ENCODE measurements at places on chromosomes 5 and 9. TPM values are rescaled to one million over a fixed set of nuclear protein-coding genes. Genes with fewer than 3 reads are reported as not detected.

TARS1 gene
- total RNA-seq, result 191 TPM

DNA sequence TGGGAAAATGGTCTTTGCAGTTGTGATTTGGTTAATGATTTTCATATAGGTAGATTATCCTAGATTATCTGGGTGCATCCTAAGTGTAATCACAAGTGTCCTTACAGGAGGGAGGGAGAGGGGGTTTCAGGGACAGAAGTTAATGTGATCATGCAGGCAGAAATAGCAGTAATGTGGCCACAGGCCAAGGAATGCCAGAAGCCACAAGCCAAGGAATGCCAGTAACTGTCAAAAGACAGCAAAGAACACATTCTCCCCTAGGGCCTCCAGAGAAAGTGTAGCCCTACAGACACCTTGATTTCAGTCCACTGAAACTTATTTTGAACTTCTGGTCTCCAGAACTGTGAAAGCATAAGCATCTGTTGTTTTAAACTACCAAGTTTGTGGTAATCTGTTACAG lies 2074.5 kb downstream of the MAT2B start:
- no peak for ATAC-seq

- ATAC-seq, result no peak
Measured at GRCh38 chr5:135942202-135942771, 12.5 kb downstream of the LECT2 start.

- ATAC-seq, result peak; percentile 32
Measured at GRCh38 chr5:177509381-177509951, at the start of gene DOK3. Gene DOK3 (minus strand): TSS chr5:177509826. CDS start chr5:177509540, 286 bp downstream.

C9 gene
- not detected for total RNA-seq

GRCh38 chr9:22976454-22976853 lies 529.8 kb downstream of the DMRTA1 start:
- no peak for ATAC-seq

GRCh38 chr5:134570886-134571285 lies 45.4 kb downstream of the JADE2 start:
- no peak for ATAC-seq

DNA sequence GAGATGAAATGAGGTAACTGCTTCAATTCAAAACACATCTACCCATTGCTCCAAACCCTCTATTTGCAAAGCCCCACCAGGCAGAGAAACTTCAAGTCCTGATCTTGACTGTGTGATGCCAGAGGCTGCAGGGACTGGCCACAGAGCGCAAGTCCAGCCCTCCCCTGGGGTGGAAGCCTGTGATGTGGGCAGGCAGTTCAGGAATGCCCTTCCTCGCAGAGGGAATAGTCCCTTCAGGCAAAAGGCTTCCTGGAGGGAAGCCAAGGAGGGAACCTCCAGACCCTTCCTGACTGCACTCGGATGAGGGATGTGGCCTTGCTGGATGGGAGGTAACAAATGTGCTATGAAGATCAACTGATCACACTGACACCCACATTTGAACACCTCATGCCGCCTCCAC lies 131.2 kb downstream of the SLIT3 start:
- no peak for ATAC-seq

CDH9 gene
- 1.1 TPM for total RNA-seq

- no peak for ATAC-seq
Measured at GRCh38 chr9:34237836-34238235, 59.0 kb downstream of the UBAP1 start.

GRCh38 chr5:172744123-172745104 lies 26.6 kb downstream of the DUSP1 start:
- no peak for ATAC-seq

- no peak for ATAC-seq
Measured at GRCh38 chr5:163504079-163504931, 1.1 kb upstream of the MAT2B start.

Measured in motor neuron (in vitro differentiated cells).